Stimulated activated CD8-positive, alpha-beta memory T cell treated with anti-CD3 and anti-CD28 coated beads, Interleukin-7, amount 100 ng/mL, for 48 hours (primary cell): ENCODE measurements at places on chromosomes 6 and 20.

DNA sequence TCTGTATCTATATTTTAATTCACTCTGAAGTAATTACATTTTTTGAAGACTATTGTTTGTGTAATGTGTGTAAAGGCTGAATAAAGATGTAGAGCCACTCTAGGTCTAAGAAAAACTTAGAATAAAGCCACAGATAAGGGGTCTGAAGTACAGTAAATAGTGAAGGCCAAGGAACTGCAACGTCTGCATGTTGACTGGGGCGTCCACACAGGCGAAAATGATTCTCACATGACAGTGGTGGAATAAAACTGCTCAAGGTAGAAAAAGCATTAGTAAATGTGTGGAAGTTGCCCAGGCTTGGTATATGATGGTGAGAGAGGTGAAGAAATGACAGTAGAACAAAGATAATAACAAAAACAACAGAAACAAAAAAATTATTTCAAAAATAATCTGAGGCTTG, 196.2 kb downstream of the KHDRBS2 start:
- no peak for DNase-seq

GRCh38 chr6:3249821-3250220, 8.9 kb upstream of the PSMG4 start:
- DNase-seq: no peak

DNA sequence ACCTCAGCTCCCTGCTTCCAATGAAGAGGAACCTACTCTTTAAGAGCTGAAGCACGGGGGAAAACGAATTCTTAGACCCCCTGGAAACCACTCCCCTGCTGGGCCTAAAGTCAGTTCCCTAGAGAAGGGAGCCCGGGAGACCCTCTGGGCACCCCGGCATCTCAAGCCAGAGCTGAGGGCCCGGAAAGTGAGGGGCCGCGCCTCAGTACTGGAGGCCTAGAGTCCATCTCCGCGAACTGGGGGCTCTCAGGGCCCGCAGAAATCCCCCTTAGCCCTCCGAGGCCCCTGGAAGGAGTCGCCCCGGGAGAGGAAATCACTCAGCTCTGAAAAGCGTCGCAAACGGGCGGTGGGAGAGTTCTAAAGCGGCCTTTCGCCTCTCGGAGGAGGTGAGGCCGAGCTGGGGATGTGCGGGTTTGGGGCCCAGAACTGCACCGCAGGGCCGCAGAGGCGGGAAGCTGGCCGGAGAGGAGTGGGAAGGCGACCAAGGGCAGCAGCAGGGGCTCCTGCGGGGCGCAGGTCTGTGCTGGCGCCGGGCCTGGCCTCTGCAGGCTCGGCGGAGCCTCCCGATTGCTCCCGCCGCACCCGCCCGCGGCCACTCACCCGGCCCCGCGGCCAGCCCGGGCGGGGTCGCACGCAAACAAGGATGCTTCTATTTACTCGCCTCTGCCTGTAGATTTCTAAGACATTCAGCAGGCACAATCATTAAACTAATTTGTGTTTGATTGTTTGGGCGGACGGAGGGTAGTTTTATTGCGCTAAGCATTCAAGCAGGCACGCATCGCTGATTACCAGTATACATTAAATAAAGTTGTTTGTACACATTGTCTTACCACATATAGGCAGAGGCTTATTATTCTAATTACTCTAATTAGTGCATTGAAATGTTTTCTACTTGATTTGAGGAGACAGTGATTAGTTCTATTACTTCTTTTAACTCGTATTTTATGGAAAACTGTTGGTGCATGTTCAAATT, 9.2 kb downstream of the POU3F2 start:
- no peak for DNase-seq

- DNase-seq: no peak
Measured at GRCh38 chr6:40583709-40584108, 3.5 kb downstream of the LRFN2 start.

GRCh38 chr20:25308671-25309394, 60.9 kb downstream of the PYGB start:
- DNase-seq: no peak

DNA sequence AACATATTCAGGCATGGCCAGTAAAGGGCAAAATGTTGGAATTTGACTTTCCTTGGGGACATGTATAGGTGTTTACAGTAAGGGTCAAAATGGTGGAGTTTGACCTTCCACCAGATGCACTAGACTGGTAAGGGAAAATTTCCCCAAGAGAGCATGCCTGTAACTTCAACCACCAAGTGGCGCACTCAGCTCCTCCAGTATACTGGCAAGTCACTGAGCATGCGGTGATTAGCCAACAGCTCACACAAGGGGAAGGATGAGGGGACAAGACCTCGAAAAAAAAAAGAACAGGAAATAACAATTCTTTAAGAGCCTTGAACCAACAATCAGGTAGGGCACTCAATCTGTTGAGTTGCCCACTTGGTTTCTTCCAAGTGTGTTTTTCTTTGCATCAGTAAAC, 140.9 kb downstream of the EYS start:
- no peak for DNase-seq

GRCh38 chr6:38522322-38522721, 117.4 kb downstream of the BTBD9 start:
- no peak for DNase-seq

DNA sequence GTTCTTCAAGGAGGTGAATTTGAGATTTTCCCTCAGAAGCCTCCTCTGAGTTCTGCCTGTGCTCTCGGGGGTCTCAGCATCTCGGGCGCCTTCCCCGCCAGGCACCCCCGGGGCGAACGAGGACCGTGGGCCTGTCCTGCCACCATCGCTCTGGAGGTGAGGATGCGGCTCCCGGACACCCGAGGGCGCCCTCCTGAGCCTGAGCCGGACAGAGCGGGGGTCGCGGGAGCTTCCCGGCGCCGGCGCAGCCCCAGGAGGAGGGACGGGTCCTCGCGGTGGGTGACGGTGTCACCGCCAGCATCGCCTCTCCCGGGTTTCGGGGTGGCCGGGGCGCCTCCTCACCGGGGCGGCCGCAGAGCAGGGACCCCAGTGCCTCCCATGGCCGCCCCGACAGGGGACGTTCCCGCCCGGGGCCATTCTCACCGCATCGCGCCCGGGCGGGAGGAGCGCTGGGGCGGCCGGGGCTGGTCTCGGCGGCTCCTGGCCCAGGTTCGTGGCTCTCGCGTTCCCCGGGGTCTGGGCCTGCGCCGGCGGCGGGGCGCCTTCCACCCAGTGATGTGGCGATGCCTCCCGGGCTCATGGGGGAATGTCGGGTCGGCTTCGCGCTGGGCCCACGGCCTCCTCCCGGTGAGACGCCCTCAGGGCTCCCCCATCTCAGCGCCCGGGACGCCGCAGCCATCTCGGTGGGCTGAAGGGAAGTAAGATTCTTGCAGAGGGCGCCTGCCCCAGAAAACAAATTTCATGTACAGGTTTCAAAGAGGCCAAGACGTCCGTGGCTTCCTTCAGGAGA, 210.5 kb downstream of the ERMARD start:
- no peak for DNase-seq

DNA sequence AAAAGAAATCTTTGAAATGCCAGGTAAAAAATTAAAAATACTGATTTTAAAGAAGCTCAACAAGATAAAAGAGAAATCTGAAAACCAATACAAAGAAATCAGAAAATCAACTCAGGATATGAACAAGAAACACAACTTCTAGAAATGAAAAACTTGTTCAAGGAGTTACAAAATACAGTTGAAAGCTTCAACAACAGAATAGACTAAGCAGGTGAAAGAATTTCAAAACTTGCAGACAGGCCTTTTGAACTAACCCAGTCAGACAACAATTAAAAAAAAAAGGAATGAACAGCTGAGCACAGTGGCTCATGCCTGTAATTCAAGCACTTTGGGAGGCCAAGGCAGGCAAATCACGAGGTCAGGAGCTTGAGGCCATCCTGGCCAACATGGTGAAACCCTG, 57.8 kb downstream of the PDSS2 start:
- no peak for DNase-seq

DNA sequence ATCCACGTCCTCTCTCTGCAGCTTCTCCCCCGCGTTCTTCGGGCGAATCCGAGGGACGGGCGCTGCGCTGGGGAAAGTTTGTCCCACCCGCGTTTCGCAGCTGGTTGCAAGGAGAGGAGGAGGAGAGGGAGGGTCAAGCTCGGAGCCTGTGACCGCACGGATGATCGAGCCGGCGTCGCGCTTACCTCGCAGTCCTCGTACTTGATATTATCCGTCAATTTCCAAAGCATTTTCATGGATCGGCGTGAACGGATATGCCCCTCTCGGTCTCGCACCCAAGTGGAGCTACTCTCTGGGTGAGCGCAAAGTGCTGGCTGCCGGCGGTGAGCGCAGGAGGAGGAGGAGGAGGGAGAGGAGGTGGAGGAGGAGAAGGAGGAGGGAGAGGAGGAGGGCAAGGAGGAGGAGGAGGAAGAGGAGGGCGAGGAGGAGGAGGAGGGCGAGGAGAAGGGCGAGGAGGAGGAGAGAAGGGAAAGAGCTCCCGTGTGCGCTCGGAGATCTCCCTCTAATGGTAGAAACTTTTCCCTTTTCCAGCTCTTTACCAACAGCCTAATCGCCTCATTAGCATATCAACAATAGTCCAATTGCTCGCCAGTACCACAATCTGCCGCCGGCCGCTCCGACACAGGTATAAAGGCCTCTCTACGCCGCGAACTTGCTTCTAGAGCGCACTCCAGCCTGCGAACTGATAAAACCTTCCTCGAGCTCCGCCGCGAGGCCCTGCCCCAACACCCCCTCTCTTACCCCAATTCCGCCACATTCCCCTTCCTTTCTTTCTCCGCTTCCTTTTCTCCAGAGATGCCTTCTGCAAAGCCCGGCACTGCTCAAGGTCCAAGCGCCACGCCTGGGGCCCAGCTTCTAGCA, at the start of gene TFAP2A:
TFAP2A (minus strand) TSS at position 319 of the 861 bp plus-strand sequence; CDS start at position 236, 83 bp downstream.
- DNase-seq: no peak
